ENCODE measurements at places on chromosomes 6 and 20.

GRCh38 chr20:605237-605636 lies 4.9 kb downstream of the TCF15 start:
- H3K27ac ChIP-seq: peak overlapping the region; percentile 89
- no peaks in the 10 kb centered on the region for H3K27me3 ChIP-seq
- no peak overlapping the region for H3K4me3 ChIP-seq
- H3K4me1 ChIP-seq: peaks cover 49% of the 10 kb centered on the region

DNA sequence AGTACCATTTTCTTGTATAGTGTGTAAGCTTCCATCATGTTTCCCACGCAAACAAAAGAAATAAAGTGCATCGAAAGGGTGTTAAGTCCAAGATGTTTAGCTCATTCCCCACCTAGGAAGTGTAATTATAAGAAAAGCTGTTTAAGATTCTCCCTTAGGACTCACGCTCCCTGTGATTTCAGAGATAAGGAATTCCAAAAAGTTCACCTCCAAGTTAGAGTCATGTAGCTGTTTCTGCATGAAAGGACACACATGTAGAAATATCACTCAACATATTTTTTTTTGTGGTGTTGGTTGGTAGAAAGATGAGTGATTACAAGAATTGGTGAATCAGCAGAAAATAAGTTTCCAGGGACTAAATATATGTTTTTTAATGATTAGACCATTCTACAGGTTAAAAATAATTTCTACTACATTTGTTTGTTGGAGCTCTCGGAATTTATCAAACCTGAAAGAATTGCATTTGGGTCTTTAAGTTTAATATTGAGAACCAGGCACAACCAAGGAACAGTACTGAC lies 10.4 kb downstream of the OPN5 start:
- no peak for DNase-seq
- no peak overlapping the region for H3K4me3 ChIP-seq
- H3K27ac ChIP-seq: no peak overlapping the region
- H3K36me3 ChIP-seq: no peaks in the 10 kb centered on the region
- H3K4me1 ChIP-seq: peaks cover 3% of the 10 kb centered on the region

DNA sequence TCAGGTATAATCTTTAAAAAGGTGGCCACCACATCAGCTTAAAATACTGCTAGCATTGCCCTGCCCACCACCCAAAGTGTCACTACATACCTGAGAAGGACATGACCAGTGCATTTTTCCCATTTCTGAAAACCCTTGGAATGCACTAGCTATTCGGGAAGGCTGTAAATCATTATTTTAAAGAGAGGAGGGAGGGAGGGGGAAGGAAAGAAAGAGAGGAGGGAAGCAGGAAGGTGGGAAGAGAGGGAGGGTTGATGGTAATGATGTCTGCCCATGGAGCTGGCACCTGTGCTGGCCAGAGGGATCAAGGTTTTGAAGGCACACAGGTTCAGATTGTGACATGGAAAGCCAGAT lies 32.4 kb downstream of the VAPB start:
- peaks cover 79% of the 10 kb centered on the region for H3K36me3 ChIP-seq
- H3K27ac ChIP-seq: no peak overlapping the region
- peaks cover 7% of the 10 kb centered on the region for H3K4me1 ChIP-seq
- H3K27me3 ChIP-seq: no peaks in the 10 kb centered on the region

DNA sequence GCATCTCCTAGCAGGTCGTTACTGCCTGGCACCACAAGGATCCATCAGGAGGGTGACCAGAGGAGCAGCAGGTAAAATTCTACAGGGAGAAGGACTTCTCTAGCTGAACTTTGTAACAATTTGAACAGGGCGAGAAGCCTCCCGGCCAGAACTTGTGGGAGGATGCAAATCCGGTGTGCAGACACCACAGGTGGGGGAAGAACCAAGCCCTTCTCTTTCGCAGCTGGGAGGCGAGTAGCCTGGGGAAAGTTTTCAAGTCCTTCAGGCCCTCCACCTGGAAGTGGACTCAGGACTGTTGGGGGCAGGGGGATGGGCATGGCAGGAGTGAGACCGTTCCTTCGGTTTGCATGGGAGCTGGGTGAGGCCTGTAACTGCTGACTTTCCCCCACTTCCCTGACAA lies 42.7 kb upstream of the FAM210B start:
- DNase-seq: no peak
- no peaks in the 10 kb centered on the region for H3K4me1 ChIP-seq
- H3K36me3 ChIP-seq: no peaks in the 10 kb centered on the region
- H3K4me3 ChIP-seq: no peak overlapping the region
- peaks cover 5% of the 10 kb centered on the region for H3K27me3 ChIP-seq
- no peak overlapping the region for H3K27ac ChIP-seq

- no peaks in the 10 kb centered on the region for H3K4me1 ChIP-seq
- no peak overlapping the region for H3K4me3 ChIP-seq
- H3K27ac ChIP-seq: no peak overlapping the region
Observed at GRCh38 chr6:90109141-90109540, 187.5 kb downstream of the BACH2 start.

GRCh38 chr6:14818422-14818884 lies 427.4 kb upstream of the JARID2 start:
- H3K27ac ChIP-seq: no peak overlapping the region
- DNase-seq: peak; percentile 36
- H3K27me3 ChIP-seq: no peaks in the 10 kb centered on the region
- peaks cover 4% of the 10 kb centered on the region for H3K4me1 ChIP-seq

DNA sequence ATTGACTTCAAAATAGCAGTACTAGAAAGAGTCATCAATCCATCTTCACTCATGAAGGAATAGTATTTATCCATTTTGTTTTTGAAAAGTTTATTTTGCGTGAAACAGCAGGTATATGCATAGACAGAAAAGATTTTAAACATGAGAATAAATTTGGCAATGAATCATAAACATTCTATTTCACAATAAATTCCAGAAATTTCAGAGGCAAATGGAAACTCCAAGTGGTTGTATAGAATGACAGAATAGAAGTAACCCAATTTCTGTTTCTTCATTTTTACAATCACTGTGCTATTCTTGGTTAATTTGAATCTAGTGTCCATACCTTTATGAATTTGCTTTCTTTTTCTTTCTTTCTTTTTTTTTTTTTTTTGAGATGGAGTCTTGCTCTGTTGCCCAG lies 173.0 kb upstream of the ECI2 start:
- H3K4me1 ChIP-seq: no peaks in the 10 kb centered on the region
- H3K4me3 ChIP-seq: no peak overlapping the region
- no peaks in the 10 kb centered on the region for H3K36me3 ChIP-seq
- no peak overlapping the region for H3K27ac ChIP-seq
- H3K27me3 ChIP-seq: no peaks in the 10 kb centered on the region
- DNase-seq: no peak

GRCh38 chr6:125863023-125863422 lies 72.3 kb downstream of the NCOA7 start:
- H3K27me3 ChIP-seq: no peaks in the 10 kb centered on the region
- no peaks in the 10 kb centered on the region for H3K36me3 ChIP-seq
- H3K27ac ChIP-seq: no peak overlapping the region
- no peak overlapping the region for H3K4me3 ChIP-seq

GRCh38 chr6:111204305-111204704 lies 117.0 kb downstream of the SLC16A10 start:
- no peaks in the 10 kb centered on the region for H3K4me1 ChIP-seq
- no peaks in the 10 kb centered on the region for H3K27me3 ChIP-seq
- DNase-seq: no peak
- no peak overlapping the region for H3K4me3 ChIP-seq
- no peak overlapping the region for H3K27ac ChIP-seq

- no peak for DNase-seq
- H3K4me1 ChIP-seq: peaks cover 32% of the 10 kb centered on the region
- no peaks in the 10 kb centered on the region for H3K27me3 ChIP-seq
- no peak overlapping the region for H3K4me3 ChIP-seq
- H3K36me3 ChIP-seq: no peaks in the 10 kb centered on the region
Observed at GRCh38 chr6:89022798-89023197, 57.8 kb upstream of the PNRC1 start.

GRCh38 chr20:19540392-19540791 lies 217.7 kb upstream of the RIN2 start:
- H3K4me3 ChIP-seq: no peak overlapping the region
- no peaks in the 10 kb centered on the region for H3K36me3 ChIP-seq
- H3K27me3 ChIP-seq: peaks cover 5% of the 10 kb centered on the region
- DNase-seq: no peak
- no peaks in the 10 kb centered on the region for H3K4me1 ChIP-seq

DNA sequence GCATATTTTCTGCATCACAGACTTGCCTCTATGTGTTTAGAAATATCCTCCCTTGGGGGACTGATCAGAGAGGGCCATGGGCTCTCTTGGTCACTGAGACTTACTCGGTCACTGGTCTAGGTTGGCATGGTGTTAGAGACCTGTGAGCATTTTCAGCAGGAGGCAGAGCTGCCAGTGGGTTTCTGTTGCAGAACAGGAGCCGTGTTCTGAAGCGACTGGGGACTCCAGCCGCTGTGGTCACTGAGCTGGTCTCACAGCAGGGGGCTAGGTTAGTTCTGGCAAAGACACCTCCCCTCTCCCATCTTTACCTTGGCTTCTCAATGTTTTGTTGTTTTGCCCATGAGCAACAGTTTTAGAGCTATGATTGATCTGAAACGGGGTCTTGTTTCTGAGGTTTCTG lies 8.7 kb downstream of the TMEM181 start:
- H3K4me3 ChIP-seq: no peak overlapping the region
- peaks cover 10% of the 10 kb centered on the region for H3K36me3 ChIP-seq
- no peak overlapping the region for H3K27ac ChIP-seq
- H3K27me3 ChIP-seq: no peaks in the 10 kb centered on the region
- H3K4me1 ChIP-seq: no peaks in the 10 kb centered on the region
- DNase-seq: no peak

DNA sequence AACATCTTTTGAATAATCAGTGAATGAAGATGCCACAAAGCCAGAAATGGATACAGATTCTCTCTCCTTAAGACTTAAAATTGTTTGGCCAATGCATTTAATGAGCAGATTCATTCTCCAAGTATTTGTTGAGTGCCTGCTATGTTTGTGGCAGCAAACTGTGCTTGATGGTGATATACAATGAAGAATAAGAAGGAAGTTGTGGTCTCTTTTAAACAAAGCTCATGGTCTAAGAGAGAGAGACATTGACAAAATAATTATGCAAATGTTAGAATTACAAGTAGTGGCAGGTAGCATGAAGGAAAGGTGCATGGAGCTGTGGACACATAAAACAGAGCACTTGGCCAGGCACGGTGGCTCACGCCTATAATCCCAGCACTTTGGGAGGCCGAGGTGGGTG lies 28.3 kb downstream of the NFATC2 start:
- no peak overlapping the region for H3K27ac ChIP-seq
- no peak overlapping the region for H3K4me3 ChIP-seq
- no peaks in the 10 kb centered on the region for H3K4me1 ChIP-seq
- peaks cover 20% of the 10 kb centered on the region for H3K36me3 ChIP-seq
- no peaks in the 10 kb centered on the region for H3K27me3 ChIP-seq
- DNase-seq: no peak

- peaks cover 23% of the 10 kb centered on the region for H3K27me3 ChIP-seq
- no peaks in the 10 kb centered on the region for H3K36me3 ChIP-seq
- H3K4me3 ChIP-seq: no peak overlapping the region
- H3K4me1 ChIP-seq: no peaks in the 10 kb centered on the region
- no peak overlapping the region for H3K27ac ChIP-seq
Observed at GRCh38 chr6:875012-875411, 182.1 kb upstream of the EXOC2 start.

DNA sequence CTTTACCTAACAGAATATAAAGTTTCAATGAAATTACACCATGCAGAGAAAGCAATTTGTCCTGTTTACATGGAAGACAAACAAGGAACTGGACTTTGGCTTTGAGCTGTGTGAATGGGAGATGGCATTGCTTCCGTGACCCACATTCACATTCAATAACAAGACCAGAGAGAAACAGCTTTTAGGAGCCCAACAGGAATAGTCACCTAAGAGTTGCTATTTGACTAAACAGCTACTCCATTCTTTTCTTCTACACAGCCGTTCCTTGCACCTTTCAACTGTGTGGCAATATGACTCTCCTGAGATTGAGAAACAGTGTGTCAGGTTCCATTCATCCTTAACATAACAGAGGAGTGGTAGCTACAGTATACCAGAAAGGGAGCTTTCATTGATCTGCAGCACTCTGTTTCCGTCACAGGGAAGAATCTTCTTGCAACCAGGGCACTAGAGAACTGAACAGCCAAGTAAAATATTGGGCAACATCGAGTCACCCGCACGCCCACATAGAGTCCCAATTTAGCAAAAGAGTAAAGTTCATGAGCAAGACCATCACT lies 355.1 kb downstream of the HAO1 start:
- H3K27ac ChIP-seq: no peak overlapping the region
- H3K27me3 ChIP-seq: no peaks in the 10 kb centered on the region
- no peaks in the 10 kb centered on the region for H3K36me3 ChIP-seq
- H3K4me1 ChIP-seq: no peaks in the 10 kb centered on the region

DNA sequence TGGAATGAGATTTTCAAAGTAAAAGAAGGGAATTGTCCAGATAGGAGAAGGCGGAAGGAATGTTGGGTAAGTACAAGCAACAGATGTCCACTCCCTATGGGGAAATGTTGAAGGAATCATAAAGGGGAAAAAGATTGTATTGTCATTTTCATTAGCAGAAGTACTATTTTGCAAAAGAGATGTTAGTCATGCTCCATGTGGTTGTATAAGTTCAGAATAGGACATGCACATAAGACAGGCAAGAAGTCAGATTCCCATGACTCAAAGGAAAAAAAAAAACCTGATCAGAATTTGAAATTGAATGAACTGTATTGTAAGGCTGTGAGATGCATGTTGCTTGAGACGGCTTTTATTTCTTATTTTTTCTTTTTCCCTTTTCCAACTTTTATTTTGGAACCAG lies 36.8 kb downstream of the GRM1 start:
- H3K27ac ChIP-seq: no peak overlapping the region
- H3K4me1 ChIP-seq: no peaks in the 10 kb centered on the region
- no peaks in the 10 kb centered on the region for H3K36me3 ChIP-seq

DNA sequence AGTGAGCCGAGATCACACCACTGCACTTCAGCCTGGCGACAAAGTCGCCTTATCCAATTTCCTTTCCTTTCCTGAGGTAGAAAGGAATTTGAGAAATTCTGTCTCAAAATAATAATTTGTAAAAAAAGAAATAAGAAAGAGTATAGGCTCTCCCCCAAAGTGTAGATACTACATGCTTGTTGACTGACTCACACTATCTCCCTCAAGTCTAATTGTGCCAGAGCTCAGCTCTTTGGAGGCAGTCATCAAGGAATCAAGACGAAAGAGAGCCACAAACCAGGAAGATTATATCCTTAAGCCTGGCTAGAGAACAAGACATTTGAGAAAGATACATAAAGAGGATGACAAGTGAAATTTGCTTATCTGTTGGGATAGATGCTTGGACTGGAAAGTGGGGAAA lies 3.7 kb upstream of the FKBPL start:
- peaks cover 15% of the 10 kb centered on the region for H3K4me1 ChIP-seq
- no peaks in the 10 kb centered on the region for H3K36me3 ChIP-seq
- H3K27ac ChIP-seq: no peak overlapping the region
- H3K27me3 ChIP-seq: peaks cover 7% of the 10 kb centered on the region
- no peak overlapping the region for H3K4me3 ChIP-seq

GRCh38 chr6:161153725-161154124 lies 120.1 kb downstream of the AGPAT4 start:
- no peaks in the 10 kb centered on the region for H3K27me3 ChIP-seq
- no peaks in the 10 kb centered on the region for H3K36me3 ChIP-seq
- no peaks in the 10 kb centered on the region for H3K4me1 ChIP-seq
- H3K27ac ChIP-seq: no peak overlapping the region

GRCh38 chr6:133301835-133302234 lies 60.7 kb downstream of the EYA4 start:
- H3K4me3 ChIP-seq: no peak overlapping the region
- H3K27me3 ChIP-seq: no peaks in the 10 kb centered on the region
- H3K27ac ChIP-seq: no peak overlapping the region
- H3K36me3 ChIP-seq: no peaks in the 10 kb centered on the region

GRCh38 chr20:20207291-20207690 lies 155.0 kb downstream of the CFAP61 start:
- peaks cover 14% of the 10 kb centered on the region for H3K4me1 ChIP-seq
- no peak for DNase-seq
- no peaks in the 10 kb centered on the region for H3K36me3 ChIP-seq
- H3K27me3 ChIP-seq: no peaks in the 10 kb centered on the region
- no peak overlapping the region for H3K4me3 ChIP-seq
